Right lobe of liver (tissue), 6 donors: ENCODE measurements at places on chromosomes 3 and 15. TPM values are rescaled to one million over a fixed set of nuclear protein-coding genes. Genes with fewer than 3 reads are reported as not detected.
A peak's percentile ranks its signal among the peaks of the same experiment; 100 is the strongest.

The CTXN2 gene
- not detected for total RNA-seq

- DNase-seq: peak; percentile 40
Observed at GRCh38 chr3:155853214-155854140, 750 bp downstream of the SLC33A1 start.

GRCh38 chr3:99175276-99175812 is 273.8 kb upstream of the DCBLD2 start:
- DNase-seq: no peak

The TMEM212 gene
- total RNA-seq: not detected

The SLC12A1 gene
- total RNA-seq: not detected
